ENCODE measurements at places on chromosomes 1 and 21.

GRCh38 chr1:12005488-12006166, 13.7 kb upstream of the MIIP start:
- DNase-seq: no peak

DNA sequence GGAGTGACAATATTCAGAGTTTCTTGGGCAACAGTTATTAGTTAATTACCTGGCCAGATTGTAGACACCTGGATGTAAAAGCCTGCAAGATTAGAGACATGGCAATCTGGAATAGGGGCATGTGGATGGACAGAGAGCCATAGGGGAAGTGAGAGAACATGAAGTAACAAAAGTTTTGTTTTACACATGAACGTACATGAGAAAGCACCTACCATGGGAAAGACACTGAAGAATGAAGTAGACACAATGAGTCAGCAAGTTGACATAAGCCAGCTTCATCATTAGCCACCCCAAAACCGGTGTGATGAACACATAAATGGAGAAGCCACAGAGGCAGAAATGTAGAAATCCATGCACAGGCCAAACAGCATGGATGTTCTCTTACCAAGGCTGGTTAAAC, 462.1 kb upstream of the C1orf87 start:
- no peak for DNase-seq

DNA sequence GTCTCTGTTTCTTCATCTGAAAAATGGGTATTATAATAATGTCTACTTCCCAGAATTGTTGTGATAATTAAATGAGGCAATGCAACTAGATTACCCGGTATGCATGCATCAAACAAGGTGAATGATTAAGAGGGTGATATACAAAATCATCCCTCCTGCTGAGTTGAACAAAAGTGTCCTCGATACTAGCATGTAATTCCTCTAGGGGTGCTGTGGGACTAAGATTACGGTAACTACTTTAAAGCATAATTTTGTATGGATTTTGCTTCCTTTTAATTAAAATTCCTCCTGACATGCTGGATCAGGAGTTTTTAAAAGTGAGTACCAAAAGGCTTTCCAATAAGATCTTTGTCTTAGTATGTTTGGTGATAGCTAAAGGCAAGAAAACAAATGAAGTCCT, 98.7 kb upstream of the PRMT6 start:
- DNase-seq: no peak

DNA sequence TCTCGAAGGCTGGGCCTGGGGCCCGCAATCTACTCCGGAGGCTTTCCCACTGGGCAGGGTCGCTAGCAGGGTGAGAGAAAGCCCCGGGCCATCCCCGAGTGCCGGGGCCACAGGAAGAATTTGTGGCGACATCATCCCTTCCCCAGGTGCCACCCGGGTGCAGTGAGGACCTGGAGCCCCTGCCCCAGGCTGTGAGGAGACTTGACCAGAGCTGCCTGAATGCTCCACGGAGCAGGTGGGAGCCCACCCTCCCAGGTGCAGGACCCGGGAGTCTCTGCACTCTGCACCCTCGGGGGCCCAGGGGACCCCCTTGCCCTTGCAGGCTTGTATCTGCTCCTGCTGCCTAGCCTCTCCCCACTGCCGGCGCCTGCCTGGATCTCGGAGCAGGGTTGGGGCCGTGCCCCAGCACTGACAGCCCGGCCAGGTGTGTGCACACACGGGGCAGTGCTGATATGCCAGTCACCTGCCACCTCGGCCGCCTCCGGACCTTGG, 67.5 kb upstream of the RGS7 start:
- no peak for DNase-seq

GRCh38 chr1:97634758-97635157, 286.1 kb downstream of the DPYD start:
- no peak for DNase-seq

GRCh38 chr1:230902349-230902923, 34.1 kb upstream of the C1orf198 start:
- no peak for DNase-seq

DNA sequence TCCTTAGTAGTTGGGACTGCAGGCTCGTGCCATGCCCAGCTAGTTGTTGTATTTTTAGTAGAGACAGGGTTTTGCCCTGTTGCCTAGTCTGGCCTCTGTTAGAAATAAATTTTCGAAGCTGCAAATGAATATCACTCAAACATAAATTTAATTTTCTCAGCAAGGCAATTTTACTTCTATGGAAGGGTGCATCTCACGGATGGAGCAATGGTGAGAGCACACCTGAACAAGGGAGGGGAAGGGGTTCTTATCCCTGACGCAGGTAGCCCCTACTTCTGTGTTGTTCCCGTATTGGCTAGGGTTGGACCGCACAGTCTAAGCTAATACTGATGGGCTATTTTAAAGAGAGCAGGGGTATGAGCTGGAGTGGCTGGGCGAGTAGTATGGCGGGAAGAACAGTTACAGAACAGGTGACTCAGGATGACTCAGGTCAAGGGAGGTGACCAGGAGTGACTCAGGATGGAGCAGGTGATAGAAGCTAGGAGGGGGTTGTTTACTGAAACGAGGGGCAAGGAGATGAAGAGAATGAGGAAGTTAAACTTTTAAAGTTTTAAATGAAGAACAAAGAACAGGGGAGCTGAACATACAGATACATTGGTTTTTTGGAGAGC, 7.5 kb downstream of the MDM4 start:
- no peak for DNase-seq

GRCh38 chr1:22281521-22282363, 138.8 kb upstream of the WNT4 start:
- no peak for DNase-seq

- DNase-seq: no peak
Observed at GRCh38 chr1:27332536-27333281, 9.1 kb upstream of the SYTL1 start.

GRCh38 chr21:39484711-39485276, 33.0 kb downstream of the SH3BGR start:
- no peak for DNase-seq

- DNase-seq: peak; percentile 5
Observed at GRCh38 chr1:184753608-184754475, 816 bp downstream of the EDEM3 start.

GRCh38 chr1:223531742-223532341, 133.7 kb downstream of the CAPN8 start:
- DNase-seq: no peak

DNA sequence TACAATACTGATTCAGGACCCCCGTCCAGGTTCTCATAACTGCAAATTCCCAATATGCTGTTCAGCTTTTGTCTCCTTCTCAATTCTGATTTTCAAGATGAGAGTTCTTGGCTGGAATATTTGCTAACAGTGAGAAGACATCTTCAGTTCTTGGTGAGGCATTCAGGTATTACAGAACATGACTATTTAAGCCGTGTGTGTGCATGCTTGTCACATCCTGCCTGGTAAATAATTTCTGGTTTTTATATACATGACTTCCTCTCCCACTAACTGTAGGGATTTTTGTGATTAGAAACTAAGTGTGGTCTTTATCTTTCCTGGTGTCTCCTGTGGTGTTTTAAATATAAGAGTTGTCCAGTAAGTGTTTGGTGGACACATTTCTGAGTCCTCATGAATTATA, 10.2 kb upstream of the SLC19A2 start:
- no peak for DNase-seq

GRCh38 chr1:54475946-54476516, 69.8 kb upstream of the SSBP3 start:
- no peak for DNase-seq

GRCh38 chr1:30609336-30609998, 113.9 kb downstream of the MATN1 start:
- no peak for DNase-seq

DNA sequence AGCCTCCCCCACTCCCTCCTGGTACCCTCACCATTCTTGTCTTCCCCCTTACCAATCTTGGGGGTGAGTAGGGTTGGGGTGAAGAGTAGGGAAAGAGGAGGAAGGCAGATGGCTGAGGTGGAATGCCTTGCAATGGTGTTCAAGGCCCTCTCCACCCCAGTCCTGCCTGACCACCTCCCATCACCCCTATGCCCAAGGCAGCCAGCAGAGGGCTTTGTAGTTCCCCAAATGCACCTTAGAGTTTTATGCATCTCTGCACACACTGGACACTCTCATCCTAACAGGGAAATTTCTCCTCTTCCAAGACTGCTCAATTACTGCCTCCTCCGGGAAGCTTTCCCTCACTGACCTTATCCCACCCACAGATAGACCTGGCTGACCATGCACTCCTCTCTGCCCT, 15.4 kb downstream of the KIF17 start:
- no peak for DNase-seq

GRCh38 chr1:25795211-25795610, 4.8 kb upstream of the SELENON start:
- no peak for DNase-seq

DNA sequence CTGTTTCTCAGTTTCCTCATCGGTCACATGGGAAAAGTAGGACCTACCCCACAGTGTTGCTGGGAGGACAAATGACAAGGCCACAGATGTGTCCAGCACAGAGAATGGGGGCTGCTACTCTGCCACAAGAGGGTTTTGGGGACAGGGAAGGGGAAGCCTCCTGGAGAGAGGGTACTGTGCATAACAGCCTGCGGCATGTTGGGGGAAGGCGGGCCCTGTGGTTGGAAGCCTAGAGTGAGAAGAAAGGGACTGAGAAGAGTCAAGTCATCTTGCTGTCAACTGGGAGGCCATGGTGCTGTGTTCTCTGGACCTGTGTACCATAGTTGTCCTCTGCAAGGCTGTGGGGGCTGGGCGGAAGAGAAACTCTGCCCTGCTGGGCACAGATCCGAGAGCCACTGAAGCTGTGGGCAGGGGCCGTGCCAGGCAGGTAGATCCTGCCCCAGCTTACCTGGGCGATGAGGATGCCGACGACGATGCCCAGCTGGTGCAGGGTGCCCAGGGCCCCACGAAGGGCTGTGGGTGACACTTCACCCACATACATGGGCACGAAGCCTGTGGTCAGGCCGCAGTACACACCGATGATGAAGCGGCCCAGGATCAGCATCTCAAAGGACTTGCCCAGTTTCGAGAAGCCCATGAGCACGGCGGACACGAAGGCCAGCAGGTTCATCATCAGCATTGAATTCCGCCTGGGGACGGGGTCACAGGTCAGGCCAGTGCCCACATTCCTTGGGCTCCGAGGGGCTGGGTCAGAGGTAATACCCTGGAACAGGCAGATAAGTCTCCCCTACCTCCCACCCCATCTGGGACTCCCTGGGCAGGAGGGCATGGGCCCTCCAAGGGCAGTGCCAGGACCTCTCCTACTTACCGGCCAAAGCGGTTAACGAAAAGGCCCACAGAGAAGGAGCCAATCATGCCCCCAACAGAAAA, 28.2 kb downstream of the SLC2A1 start:
- no peak for DNase-seq

GRCh38 chr1:180631194-180631765, 542 bp upstream of the XPR1 start:
- no peak for DNase-seq

DNA sequence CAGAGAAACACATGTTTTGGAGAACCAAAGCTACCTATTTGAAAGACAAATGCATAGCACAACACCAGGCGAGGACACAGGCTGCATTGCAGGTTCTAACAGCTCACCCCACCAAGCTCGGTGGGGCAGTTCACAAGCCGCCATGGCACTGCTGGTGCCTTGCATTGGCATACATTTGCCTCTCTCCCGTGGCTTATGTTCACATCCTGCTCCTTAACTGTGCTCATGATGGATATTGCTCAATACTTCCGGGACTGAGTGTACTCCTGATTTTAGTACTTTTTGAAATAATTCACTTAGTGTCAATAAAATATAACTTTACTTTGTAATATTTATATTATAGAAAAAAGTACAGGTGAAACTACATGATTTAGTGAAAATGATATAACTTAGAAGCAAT, 1187.4 kb upstream of the NCAM2 start:
- DNase-seq: no peak

- DNase-seq: no peak
Observed at GRCh38 chr1:58626293-58626692, 49.2 kb upstream of the TACSTD2 start.

DNA sequence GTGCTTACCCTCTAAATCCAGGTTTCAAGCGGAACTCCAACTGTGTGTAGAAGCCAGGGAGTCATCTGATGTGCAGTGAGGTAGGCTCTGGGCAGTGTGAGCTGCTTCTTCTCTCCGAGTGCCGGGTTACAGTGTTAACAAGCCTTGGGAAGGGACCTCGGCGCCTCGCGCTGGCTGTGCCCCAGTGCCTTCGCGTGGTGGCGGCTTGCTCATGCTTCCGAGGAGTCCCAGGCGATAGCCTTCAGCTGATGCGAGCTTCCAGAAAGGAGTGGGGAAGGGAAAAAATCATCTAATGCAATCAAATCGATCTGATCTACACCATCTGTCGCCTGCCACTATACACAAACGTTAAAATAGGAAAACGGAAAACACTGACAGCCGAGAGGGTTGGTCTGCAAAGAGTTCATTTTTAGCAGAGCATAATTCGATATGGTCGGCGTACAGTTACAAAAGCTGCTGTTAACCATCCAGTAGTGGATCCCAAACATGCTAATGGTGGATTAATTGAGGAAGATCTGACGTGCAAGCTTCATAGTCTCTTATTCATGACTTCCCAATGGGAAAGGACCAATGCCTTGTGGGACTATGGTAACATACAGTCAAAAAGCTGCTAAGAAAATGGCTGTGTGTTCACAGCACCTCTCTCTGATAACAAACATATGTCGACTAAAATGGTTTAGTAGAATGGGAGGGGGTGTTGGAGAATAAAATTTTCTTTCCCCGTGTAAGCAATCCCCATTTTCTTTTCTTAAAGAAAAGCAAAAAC, 128.7 kb upstream of the DPYD start:
- no peak for DNase-seq

DNA sequence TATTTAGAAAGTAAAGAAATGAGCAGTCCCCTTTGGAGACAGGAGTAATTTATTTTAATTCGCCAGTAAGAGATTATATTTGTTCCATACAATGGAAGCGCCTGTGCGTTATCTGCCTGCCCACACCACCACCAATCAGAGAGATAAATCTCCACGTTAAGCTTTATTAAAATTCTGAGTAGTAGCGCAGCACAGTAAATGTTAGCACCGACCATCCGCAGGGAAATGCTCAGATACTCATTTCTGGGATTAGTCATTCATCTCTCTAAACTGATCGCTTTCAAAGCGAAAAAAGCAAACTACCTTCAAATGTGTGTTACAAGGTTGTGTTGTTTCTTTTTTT, 1.2 kb downstream of the ETS2 start:
- no peak for DNase-seq
